ENCODE measurements at places on chromosomes 1 and 21. TPM values are rescaled to one million over a fixed set of nuclear protein-coding genes. Genes with fewer than 3 reads are reported as not detected.

Gene FYB2
- 0.39 TPM for total RNA-seq

DNA sequence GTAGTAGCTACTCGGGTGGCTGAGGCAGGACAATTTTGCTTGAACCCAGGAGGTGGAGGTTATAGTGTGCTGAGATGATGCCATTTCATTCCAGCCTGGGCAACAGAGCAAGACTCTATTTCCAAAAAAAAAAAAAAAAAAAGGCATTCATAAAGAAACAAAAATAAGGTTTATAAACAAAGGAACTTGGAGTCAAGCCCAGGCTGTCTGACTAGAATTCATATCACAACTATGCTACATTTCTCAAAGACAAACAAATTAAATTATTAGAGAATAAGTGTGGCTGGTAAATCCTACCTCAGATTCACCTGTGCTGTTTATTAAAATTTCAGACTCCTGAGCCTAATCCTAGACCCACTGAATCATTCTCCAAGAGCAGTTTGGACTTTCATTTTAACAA, 4.2 kb downstream of the GCLM start:
- H3K36me3 ChIP-seq, result no peaks in the 10 kb centered on the region
- DNase-seq, result no peak
- H3K27me3 ChIP-seq, result no peaks in the 10 kb centered on the region
- H3K27ac ChIP-seq, result no peak overlapping the region
- H3K4me1 ChIP-seq, result peaks cover 14% of the 10 kb centered on the region

Gene GPR25
- not detected for total RNA-seq

DNA sequence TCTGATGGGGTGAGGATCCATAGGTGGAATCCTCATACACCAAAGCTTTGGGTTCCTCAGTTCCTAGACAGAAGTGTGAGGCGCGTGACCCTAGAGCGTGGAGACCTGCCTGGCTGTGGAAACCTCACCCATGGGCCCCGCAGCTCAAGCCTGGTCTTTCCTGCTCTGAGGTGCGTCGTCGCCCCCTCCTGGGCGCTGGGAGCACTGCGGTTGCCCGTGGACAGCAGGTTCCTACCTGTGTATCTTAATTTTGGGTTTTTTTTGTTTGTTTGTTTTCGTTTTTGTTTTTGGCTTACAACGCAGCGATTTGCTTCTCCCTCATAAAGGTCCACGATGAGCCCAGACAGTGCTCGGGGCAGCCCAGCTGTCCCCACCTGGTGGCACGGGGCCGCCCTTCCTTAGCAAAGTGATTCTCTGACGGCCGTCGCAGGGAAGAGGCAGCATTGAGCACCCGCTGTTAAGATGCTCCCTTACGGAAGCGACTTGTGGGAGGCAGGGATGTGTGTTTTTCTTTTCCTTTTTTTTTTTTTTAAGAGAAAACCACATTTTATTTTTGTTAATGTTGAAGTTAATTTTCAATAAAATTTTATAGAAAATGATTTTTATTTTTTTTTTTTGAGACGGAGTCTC, 36.5 kb upstream of the TRAPPC10 start:
- no peaks in the 10 kb centered on the region for H3K27me3 ChIP-seq
- no peak overlapping the region for H3K4me3 ChIP-seq
- peaks cover 34% of the 10 kb centered on the region for H3K36me3 ChIP-seq
- DNase-seq, result peak; percentile 84

Gene LCE3D
- not detected for total RNA-seq

- H3K4me3 ChIP-seq, result peak overlapping the region; percentile 97
- H3K4me1 ChIP-seq, result no peaks in the 10 kb centered on the region
- peaks cover 36% of the 10 kb centered on the region for H3K36me3 ChIP-seq
- no peaks in the 10 kb centered on the region for H3K27me3 ChIP-seq
- peak overlapping the region; percentile 98 for H3K27ac ChIP-seq
Measured at GRCh38 chr1:110341872-110342331, 2.7 kb downstream of the RBM15 start.

- no peaks in the 10 kb centered on the region for H3K4me1 ChIP-seq
- H3K36me3 ChIP-seq, result no peaks in the 10 kb centered on the region
- no peak for DNase-seq
- H3K27ac ChIP-seq, result no peak overlapping the region
Measured at GRCh38 chr1:58035523-58035922, 511.0 kb downstream of the OMA1 start.

Gene SNX7
- total RNA-seq, result 25.0 TPM

DNA sequence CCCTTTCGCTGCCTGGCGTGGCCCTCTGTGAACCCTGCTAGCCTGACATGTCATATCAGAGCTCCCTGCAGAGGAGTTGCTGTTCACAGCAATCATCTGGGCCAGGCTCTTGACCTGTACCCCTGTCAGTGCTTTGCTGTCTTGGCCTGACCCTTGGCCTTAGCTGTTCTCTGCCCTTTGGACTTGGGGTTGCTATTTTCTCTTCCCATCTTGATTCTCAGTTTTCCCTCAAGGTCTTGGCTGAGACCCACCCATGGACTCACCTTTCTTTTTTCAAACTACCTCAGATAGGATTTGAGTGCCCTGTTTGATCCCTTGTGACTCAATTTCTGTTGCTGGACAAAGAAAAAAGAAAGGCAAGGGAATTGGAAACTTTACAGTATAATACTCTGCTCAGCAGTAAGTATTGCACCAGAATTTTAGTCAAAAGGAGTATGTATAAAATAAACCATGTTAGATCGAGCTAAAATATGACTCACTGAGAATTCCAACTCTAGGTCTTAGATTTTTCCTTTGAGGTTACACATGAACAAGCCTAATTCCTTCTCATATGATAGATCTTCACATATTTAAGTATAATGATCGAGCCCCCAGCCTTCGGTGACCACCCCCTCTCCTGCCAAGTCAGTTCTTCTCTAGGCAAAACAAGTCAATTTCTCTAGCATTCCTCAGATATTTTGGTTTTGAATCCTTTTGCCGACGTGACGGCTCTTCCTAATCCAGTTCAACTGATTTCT, 110.5 kb downstream of the NGF start:
- no peak overlapping the region for H3K27ac ChIP-seq
- H3K36me3 ChIP-seq, result no peaks in the 10 kb centered on the region
- no peak for DNase-seq
- no peaks in the 10 kb centered on the region for H3K4me1 ChIP-seq
- H3K4me3 ChIP-seq, result no peak overlapping the region

Gene SPRR2F
- 2.8 TPM for total RNA-seq

Gene EYA3
- 15.6 TPM for total RNA-seq

DNA sequence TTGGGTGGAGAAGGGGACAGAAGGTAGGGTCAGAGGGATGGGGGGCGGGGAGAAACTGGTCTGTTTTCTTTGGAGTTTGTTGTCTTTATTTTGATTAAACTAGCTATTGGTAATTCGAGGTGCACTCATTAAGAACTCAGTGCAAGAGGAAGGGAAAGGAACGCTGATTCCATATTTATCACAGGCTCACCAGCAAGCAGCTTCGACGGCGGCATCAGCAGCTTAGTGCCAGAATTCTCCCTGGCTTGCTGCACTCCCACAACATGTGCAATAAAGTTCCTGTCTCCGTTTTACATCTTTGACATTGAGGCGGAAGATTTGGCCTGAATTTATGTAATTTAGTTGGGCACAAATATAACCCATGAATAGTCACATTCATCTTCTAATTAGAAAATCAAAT, 57.6 kb downstream of the PEX14 start:
- DNase-seq, result no peak
- H3K4me1 ChIP-seq, result no peaks in the 10 kb centered on the region
- H3K27me3 ChIP-seq, result no peaks in the 10 kb centered on the region
- no peaks in the 10 kb centered on the region for H3K36me3 ChIP-seq
- H3K4me3 ChIP-seq, result no peak overlapping the region

- DNase-seq, result no peak
- no peaks in the 10 kb centered on the region for H3K27me3 ChIP-seq
- no peaks in the 10 kb centered on the region for H3K4me1 ChIP-seq
Measured at GRCh38 chr1:97084546-97084945, 363.0 kb downstream of the PTBP2 start.

- H3K27ac ChIP-seq, result no peak overlapping the region
- peaks cover 82% of the 10 kb centered on the region for H3K36me3 ChIP-seq
- H3K4me3 ChIP-seq, result no peak overlapping the region
- no peak for DNase-seq
Measured at GRCh38 chr1:32056598-32056997, 16.1 kb upstream of the TMEM39B start.

DNA sequence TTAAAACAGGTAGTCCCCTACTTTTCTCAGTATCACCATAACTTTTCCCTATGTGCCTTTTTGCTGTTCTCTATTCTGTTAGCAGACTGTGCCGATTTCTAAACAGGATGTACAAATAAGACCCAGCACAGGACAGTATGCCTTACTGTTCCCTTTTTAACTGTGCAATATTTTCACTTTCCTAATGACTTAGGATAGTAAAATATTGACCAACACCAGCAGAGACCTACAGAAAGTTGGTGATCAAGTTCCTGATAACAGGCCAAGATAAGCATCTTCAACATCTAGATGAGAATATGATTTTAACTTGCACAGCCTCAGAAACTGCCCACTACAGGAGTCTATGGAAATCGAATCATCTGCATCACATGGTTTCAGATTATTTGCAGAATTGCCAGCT, 42.0 kb downstream of the ADSS2 start:
- no peak overlapping the region for H3K27ac ChIP-seq
- H3K4me1 ChIP-seq, result no peaks in the 10 kb centered on the region
- no peak overlapping the region for H3K4me3 ChIP-seq
- peaks cover 54% of the 10 kb centered on the region for H3K36me3 ChIP-seq

DNA sequence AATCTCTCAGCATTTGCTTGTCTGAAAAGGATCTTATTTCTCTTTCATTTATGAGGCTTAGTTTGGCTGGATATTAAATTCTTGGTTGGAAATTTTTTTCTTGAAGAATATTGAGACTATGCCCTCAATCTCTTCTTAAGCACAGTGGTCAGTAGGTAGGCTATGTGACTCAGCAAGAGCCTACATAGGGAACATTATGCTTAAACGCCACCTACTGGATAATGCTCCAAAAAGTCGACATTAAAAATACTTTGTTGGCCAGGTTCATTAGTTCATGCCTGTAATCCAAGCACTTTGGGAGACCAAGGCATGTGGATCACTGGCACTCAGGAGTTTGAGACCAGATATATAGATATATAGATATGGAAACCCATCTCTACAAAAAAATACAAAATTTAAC, 678.0 kb upstream of the USP24 start:
- H3K4me3 ChIP-seq, result no peak overlapping the region
- H3K4me1 ChIP-seq, result no peaks in the 10 kb centered on the region
- H3K27me3 ChIP-seq, result no peaks in the 10 kb centered on the region
- H3K36me3 ChIP-seq, result no peaks in the 10 kb centered on the region

Gene MX2
- 5.5 TPM for total RNA-seq

GRCh38 chr1:224054611-224055010, 59.3 kb upstream of the FBXO28 start:
- H3K36me3 ChIP-seq, result no peaks in the 10 kb centered on the region
- no peak for DNase-seq
- H3K4me3 ChIP-seq, result no peak overlapping the region
- no peaks in the 10 kb centered on the region for H3K4me1 ChIP-seq
- no peak overlapping the region for H3K27ac ChIP-seq

- no peaks in the 10 kb centered on the region for H3K4me1 ChIP-seq
- H3K36me3 ChIP-seq, result no peaks in the 10 kb centered on the region
- DNase-seq, result no peak
- no peak overlapping the region for H3K4me3 ChIP-seq
Measured at GRCh38 chr1:74531796-74532195, 19.4 kb upstream of the LRRC53 start.

Gene FOXO6
- total RNA-seq, result 1.9 TPM

Gene ABCB10
- 8.6 TPM for total RNA-seq

Gene DIO1
- total RNA-seq, result not detected

Gene LHX8
- not detected for total RNA-seq

DNA sequence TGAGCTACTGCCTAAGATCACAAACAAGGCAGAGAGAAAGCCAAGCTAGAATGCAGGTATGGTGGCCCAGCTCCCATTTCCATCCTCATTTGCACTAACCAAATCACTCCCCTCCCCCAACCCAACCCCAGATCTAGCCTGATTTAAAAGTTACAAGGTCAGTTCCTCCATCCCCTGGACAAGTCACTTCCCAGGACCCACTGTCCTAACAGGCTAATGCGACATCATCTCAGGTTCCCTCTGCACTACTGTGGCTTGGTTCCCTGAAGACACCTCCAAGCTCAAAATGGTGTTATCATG, 2.4 kb downstream of the F11R start:
- H3K36me3 ChIP-seq, result no peaks in the 10 kb centered on the region
- no peaks in the 10 kb centered on the region for H3K27me3 ChIP-seq
- no peak overlapping the region for H3K4me3 ChIP-seq
- no peak for DNase-seq
- no peak overlapping the region for H3K27ac ChIP-seq
- H3K4me1 ChIP-seq, result peaks cover 33% of the 10 kb centered on the region

Gene DCST2
- total RNA-seq, result not detected

DNA sequence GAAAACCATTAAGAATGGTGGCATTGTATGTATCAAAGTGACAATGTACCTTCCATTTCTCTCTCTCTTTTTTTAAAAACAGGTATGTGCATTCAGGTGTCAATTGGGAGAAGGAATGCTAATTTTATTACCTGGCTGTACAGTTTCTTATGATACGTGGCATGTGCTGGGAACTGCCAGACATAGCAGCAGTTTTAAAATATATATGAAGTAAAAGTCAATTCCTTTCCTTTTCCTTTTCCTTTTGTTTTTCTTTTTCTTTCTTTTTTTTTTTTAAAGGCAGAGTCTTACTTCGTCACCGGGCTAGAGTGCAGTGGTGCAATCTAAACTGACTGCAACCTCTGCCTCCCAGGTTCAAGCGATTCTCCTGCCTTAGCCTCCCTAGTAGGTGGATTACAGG, 37.0 kb downstream of the SPEN start:
- H3K4me1 ChIP-seq, result no peaks in the 10 kb centered on the region
- no peaks in the 10 kb centered on the region for H3K27me3 ChIP-seq
- no peak overlapping the region for H3K4me3 ChIP-seq
- peak overlapping the region; percentile 84 for H3K27ac ChIP-seq
- DNase-seq, result no peak

- H3K4me3 ChIP-seq, result no peak overlapping the region
- no peaks in the 10 kb centered on the region for H3K36me3 ChIP-seq
- no peak overlapping the region for H3K27ac ChIP-seq
Measured at GRCh38 chr21:17930093-17930492, 110.9 kb upstream of the C21orf91 start.

- H3K4me1 ChIP-seq, result no peaks in the 10 kb centered on the region
- no peaks in the 10 kb centered on the region for H3K27me3 ChIP-seq
- no peak overlapping the region for H3K27ac ChIP-seq
- no peaks in the 10 kb centered on the region for H3K36me3 ChIP-seq
Measured at GRCh38 chr1:234072793-234073192, 168.3 kb downstream of the SLC35F3 start.

Gene CA6
- total RNA-seq, result not detected

Data from right atrium auricular region (tissue), 2 donors.